Amniotic epithelial cell (primary cell): ENCODE measurements at places on chromosomes 2 and 18.
A peak's percentile ranks its signal among the peaks of the same experiment; 100 is the strongest.

DNA sequence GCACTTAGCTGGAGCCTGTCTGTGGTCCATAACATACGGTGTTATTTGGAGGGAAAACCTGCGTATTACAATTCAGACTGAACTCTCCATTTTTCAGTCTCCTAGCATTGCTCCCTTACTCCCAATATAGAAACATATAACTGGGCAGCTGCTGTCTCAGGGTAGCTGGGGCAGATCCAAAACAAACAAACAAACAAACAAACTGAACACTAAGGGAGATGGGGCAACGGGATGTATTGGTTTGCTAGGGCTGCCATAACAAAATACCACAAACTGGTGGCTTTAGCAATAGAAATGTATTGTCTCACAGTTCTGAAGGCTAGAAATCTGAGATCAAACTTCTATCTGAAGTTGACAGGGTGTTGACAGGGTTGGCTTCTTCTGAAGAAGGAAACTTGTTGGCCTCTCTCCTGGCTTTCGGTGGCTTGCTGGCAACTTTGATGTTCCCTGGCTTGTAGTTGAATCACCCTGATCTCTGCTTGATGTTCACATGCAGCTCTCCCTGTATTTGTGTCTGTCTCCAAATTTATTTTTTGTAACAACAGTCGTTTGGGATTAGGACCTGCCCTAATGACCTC is 329.3 kb upstream of the ZNF804A start:
- no peak for DNase-seq

DNA sequence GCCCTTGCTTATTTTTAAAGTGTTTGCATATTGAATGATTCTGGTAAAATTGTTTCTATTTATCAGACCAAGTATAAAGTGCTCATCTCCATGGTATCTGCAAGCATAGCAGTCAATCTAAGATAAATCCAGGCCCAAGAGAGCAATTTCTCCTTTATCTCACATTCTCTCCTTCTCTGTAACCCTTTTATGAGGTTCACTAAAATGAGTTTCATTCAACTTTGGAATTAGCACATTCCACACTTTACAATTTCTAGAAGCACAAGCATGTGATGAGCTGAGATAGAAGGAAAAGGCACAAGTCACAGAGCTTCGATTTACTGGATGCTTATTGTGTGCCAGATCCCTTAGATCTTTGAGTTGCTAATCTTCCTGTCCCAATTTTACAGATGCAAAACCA is 97.3 kb downstream of the CNTNAP5 start:
- no peak for DNase-seq

DNA sequence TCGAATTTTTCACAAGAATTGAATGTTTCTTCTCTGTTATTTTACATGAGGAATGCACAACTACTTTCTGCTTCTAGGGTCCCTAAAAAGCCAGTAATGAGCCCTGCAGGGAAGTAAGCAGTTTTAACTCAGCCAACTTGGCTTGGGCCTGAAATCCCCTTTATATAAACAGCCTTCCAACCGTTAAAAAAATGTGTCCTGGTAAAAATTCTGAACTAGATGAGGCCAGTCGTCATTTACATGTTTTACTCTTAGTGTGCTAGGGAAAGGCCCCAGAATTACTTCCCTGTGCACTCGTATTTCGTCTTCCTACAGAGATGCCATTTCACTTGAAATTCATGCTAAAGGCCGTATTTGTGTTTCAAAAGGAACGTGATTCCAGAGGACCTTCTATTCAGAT is 42.4 kb upstream of the RPE start:
- DNase-seq: no peak

DNA sequence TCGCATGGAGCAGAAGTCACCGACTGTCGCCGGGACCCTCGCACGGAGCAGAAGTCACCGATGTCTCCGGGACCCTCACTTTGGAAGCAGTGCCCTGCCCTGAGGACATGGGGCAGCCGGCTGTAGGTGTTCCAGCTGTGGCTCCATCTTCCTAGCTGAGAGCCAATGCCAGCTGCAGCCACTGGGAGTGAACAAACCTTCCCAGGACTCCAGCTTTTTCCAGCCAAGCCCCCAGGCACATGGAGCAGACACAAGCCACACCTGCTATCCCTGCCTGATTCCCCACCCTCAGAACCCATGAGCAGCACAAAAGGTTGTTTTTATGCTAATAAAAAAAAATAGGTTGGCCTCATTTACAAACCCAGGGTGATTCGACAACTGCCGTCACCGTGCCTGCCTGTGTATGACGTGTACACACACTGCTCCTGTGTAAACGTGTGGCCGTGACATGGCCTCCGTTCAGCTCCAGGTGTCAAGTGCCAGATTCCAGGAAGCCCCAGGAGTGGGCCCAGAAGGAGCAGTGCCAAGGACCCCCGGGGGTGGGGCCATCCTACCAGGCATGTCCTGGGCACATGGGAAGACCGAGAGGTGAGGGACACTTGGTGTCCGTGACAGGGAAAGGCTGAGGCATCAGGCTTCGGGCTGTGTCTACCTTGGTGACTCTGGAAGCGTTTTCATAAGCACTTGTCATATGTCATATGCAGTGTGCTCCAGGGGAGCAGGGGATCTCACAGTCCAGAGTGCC is 91.5 kb downstream of the EIPR1 start:
- DNase-seq: no peak

DNA sequence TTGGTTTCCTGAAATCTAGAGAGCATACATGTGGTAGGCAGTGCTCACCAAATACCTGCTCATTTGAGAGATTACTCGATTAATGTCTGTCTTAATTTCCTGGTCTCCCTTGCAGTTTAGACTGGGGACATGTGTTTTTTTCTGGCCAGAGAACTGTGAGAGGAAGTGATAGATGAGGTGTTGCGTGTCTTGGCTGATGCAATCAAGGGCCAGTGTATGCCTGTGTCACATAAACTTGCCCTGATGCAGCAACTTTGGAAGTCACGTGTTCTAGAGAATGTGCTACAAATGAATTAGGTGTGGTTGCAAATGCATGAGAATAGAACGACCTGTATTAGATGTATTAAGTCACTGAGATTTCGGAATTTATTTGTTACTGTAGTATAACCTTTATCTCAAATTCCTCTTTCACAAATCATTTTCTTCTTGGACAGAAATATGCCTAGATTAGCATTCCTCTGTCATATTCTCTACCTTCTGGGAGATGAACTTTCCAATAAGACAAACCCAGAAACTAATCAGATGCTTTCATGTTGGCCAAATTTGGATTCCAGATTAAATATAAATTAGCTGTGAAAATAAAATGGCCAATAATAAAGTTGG is 9.9 kb upstream of the IL1A start:
- DNase-seq: peak; percentile 92

DNA sequence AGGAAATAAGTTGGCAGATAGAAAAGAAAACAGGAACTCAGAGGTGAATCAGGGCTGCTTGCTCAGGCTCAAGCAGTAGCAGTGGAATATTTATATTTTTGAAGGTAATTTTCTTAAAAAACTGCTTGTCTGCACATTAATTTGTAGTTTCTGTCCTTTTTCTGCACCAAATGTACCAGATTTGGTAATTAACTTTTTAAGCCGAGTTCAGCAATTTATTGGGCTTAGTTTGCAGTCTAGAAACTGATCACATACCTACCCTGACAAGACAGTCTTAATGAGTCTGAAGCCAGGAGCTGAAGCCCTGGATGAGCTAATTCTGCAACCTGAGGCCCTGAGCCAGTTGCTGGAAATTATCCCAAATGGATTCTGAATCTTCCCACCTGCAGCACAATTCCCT is 647.0 kb downstream of the TDRD15 start:
- no peak for DNase-seq

DNA sequence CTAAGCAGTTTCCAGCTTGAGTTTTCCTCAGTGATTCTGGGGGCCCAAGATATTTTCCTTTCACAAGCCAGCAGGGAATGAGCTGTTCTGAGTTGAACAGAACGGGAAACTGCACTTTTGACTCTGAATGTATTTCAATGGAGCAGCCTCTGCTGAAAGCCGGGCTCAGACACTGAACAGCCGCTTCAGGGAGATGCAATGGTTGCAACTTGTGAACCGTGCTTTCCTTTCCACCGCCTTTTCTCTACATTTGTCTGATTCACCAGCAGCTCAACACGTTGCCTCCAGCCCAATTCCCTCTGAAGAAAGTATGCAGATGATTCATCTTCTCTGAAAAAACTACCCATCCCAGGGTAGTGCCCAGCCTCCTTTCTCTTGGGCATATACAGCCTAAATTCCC is 119.3 kb upstream of the PKDCC start:
- DNase-seq: peak; percentile 88

- no peak for DNase-seq
Observed at GRCh38 chr2:186058614-186059013, 320.0 kb downstream of the FSIP2 start.

DNA sequence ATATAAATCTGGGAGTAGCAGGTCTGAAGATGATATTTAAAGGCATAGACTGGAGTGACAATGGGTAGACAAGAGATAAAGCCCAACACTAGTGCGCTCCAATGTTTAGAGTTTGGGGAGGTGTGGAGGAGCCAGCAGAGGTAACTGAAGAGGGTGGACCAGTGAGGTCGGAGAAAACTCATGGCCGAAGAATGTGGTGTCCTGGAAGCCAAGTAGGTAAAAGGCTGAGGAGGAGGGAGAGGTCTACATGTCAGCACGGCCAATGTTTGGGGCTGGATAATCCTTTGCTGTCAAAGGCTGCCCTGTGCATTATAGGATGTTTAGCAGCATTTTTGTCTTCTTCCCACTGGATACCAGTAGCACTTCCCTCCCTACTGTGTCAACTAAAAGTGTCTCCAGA is 78.8 kb upstream of the KCNE4 start:
- no peak for DNase-seq

DNA sequence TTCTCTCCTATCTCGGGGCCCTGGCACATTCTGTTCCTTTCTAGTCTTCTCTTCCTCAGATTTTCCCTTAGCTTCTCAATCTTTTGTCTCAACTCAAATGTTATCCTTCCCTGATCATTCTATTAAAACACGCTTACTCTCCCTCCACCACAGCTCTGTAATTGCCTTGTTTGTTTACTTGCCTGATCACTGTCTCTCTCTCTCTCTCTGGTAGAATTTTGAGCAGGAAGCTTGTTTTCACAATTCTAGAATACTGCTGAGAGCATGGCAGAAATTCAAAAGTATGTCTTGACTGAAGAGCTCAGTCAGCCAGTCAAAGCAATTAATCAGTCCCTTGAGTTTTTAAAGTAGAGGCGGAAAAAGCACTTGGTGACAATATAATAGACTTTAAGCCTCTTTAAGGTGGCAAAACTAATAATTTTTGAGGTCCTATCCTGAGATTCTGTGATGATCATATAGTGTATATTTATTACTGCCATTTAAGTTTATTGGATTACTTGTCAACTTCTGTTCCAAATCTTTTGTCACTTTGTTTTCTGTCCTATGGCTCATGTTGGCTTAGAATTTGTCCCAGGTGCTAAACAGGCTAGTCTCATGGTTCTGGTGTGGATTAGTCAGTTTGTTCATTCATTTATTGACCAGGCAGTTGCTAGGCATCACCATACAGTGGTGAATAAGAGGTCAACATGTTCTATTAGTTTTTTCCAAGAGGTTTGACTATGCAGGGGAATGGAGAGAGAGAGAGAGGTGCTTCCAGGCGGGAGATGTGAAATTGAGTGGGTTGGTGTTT is 2.3 kb downstream of the PSMD1 start:
- DNase-seq: no peak

DNA sequence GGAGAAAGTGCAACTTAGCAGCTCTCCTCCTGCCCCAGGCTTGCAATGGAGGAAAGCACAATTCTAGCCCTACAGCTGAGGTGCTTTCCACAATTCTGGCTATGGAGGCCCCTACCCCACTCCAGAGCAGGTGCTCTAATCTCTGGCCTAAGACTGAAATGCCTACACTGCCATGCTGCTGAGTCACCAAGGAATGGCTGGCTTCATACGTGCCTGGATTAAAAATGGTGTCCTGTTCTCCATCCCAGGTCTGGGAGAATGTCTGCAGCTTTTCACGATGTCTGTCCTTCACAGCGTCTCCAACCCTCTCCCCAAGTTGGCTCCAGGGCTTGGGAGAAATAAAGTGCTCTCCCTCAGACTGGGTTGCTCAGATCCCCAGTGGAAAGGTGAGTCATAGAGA is 48.5 kb downstream of the MBOAT2 start:
- DNase-seq: peak; percentile 54

- no peak for DNase-seq
Observed at GRCh38 chr2:241616168-241617125, 20.5 kb downstream of the THAP4 start.

DNA sequence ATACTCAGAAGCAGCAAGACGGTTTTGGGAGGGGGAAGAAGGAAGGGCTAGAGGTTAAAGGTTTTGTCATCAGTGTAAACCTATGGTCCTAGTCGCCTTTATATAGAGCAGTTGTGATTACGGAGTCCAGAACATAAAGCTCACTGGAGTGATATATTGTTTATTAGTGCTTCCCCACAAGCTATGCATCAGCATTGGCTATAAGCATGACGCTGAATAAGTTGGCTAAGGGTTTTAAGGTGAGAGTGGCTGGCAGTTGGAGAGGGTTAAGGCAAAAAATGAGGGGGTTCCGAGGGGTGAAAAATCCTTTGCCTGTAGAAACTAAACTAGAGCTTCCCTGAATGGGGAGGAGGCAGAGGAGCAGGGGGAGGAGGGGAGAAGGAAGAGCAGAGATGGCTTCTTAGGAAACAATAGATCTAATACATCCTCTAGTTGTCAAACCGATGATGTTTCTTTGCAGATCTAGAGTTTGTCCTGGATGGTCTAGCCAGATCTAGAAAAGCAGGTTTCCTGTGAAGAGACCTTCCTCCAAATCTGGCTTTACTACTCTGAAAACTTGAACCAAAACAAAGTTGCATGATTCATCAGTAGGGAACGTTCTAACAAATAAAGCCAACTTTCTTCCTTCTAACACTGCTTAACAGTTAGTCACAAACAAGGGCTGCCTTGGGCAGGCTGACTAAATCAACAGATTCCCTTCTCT is 2.5 kb downstream of the KLF7 start:
- DNase-seq: peak; percentile 89

GRCh38 chr2:88351249-88351601 is 101.3 kb downstream of the FOXI3 start:
- no peak for DNase-seq

DNA sequence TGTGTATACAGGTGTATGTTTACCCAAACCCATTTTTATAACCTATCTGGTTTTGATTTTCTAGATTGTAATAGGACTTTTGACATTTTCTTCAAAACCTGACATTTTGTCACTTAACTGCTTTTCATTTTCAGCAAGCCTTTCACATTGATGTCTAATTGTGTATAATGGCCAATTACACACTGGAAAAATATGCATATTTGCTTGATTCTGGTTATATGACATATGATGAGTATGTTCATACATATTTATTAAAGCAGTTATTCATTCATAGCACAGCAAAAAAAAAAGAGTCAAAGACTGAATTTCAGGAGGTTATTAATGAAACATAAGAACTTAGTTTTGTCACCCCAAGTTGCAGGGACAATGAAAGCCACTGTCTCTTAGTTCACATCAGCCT is 307.7 kb upstream of the TNP1 start:
- no peak for DNase-seq
